ENCODE measurements at places on chromosomes 5 and 9.

- DNase-seq: no peak
These were observed 22.5 kb downstream of the ZDHHC21 start for GRCh38 chr9:14670718-14671117.

- no peak for DNase-seq
These were observed 146.1 kb upstream of the ZNF462 start for GRCh38 chr9:106716820-106717219.

DNA sequence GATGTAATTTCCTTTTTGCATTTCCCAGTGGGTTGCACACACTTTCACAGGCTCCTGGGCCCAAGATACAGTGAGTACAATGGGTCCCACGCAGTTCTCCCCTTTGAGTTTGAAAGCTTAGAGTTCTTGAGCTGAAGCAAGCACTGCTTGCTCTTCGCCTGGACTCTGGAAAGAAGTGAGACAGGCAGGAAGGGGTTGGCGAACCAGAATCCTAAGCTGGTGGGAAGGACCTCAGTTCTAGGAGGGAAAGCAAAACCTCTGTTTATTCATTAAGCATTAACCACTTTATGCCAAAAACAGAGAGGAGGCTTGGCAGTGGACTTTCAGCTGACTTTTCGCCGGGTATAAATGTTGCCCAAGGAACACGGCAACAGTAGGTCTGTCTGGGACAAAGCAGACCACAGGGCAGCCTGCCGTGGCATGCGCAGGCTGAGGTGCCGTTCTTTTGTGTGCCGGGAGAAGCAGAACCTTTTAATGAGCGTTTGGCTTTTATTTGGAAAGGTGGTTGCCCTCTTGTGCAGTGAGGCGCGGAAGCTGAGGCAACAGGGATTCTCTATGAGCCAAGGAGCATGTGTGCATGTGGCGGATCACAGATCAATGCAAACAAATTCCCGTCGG, 239.9 kb upstream of the PANK3 start:
- no peak for DNase-seq

DNA sequence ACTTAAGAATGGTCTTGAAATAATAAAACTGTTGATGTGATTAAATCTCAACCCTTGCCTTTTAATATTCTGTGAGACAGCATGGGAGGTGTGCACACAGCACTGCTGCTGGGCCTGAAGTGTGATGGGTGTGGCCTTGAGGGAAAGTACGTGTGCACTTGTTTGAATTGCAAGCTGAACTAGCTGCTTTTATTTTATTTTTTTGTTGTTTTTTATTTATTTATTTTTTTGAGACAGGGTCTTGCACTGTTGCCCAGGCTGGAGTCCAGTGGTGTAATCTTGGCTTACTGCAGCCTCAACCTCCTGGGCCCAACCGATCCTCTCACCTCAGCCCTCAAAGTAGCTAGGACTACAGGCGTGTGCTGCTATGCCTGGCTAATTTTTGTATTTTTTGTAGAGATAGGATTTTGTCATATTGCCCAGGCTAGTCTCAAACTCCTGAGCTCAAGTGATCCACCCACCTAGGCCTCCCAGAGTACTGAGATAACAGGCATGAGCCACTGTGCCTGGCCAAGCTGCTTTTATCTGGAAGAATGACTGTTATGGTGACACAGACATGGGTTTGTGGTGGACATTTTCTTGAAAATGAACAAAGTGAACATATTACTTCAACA, 58.9 kb downstream of the GPR107 start:
- no peak for DNase-seq

- DNase-seq: no peak
These were observed 35.7 kb upstream of the LURAP1L start for GRCh38 chr9:12739014-12739652.

- DNase-seq: no peak
These were observed 124.0 kb upstream of the TAF11L2 start for GRCh38 chr5:17373814-17374556.

DNA sequence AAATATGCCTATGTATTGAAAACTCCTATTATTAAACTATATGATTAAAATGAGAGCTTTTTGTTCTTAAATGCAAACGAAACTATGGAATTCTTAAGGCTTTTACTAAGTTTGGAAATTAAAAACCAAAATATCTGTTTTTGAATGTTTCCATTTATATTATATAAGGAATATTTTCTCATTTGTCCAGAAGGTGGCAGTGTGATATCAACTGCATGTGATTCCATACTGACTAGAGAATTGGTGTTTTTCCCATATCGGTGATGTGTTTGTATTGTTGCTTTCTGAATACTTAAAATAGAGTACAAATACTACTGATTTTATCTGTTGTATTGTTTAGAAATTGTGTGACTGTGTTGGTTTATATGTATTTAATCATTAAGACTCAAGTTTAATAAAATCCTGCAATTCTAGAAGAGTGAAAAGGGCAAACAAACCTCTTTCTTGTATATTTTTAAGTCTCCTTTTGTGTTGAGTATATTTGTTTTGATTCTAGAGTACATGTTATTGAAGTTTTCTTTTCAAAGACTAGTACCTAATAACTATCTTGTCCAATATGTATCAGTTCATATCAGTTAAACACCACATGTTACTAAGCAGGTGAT, 320.8 kb downstream of the CCDC171 start:
- no peak for DNase-seq

DNA sequence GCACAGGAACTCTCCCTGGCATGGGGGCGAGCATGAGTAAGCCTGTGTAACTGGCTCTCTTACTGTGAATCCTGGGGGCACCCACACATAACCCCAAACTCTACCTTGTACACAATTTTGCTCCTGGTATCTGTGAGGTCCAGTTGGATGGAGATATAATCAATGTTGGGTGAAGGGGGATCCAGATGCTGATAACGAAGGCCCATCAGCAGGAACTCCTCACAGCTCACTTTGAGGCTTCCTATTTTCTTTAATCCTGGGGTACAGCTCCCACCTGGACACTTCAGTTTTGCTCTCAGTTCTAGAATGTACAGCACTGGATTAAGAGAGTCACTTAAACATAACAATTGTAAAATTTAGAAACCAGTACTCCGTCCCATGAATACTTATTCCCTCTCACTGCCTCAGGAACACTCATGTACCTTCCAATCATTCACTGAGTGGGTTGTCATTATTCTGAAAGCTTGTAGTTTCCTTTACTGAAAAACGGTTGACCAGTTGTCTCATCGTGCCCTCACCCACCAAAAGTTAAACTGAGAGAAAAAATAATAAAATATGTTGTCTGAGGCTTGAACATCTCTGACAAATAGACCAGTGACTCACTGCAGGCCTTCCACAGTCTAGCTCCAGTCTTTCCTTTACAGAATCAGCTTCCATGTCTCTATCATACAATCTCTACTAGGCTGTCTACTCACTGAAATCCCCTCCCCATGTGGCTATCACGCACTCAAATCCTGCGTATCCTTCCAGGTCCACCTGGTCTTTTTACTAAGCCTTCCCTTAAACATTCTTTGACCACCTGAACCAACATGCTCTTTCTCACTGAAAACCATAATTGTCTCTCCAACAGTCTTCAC, 52.6 kb downstream of the FREM1 start:
- DNase-seq: no peak

GRCh38 chr5:127298656-127299055, 8.1 kb downstream of the MEGF10 start:
- DNase-seq: no peak

GRCh38 chr5:14357441-14357840, 214.3 kb downstream of the TRIO start:
- DNase-seq: no peak

DNA sequence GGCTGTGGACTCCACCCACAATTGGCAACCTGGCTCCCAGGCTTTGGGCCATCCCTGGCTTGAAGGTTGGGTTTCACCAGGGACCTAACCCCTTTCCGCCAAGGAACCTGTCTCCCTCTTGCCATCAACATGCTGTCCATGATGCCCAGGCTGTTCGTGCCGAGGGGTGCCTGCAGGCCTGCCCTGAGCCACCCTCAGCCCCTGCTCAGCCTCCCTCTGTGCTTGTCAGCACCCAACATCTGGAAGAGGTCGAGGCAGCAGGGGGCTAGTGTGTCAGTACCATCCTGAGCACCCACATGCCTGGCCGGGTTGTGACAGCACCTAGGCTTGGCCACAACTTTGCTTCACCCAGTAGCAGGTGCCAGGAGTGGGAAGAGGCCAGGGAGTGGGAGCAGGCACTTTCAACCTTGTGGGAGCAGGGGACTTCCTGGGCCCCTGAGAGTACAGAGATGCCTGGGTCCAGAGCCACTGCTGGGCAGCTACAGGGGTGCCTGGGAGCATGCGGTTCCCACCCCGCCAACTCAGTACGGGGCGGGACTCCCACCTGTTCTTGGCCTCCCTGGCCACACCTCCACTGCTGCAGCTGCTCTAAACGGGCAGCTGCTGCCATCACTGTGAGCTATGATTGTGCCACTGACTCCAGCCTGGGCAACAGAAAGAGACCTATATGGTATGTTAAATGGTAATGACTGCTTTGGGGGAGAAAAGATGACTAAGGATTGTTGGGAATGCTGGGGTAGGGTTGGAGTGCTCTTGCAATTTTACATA, 6.3 kb downstream of the PDCD1LG2 start:
- no peak for DNase-seq

DNA sequence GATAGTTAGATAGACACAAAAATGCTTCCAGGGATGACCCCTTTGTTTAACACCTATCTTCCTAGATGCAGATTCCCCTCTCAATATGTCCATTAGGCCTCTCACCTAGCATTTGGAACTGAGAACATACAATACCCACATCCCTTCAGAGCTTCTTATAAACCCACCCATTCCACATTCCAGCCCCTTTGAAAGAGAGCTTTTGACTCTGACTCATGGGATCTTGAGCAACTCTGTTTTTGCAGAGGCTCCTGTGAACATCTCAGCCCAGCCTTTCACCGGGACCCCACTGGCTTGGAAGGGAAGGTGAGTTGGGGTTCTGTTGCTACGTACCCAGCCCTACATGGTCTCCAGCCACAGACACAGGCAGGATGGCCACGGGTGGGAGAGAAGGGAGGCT, 195.5 kb downstream of the FRMD3 start:
- no peak for DNase-seq

GRCh38 chr9:121636341-121636865, 15.0 kb upstream of the DAB2IP start:
- DNase-seq: no peak

- no peak for DNase-seq
These were observed 147.8 kb upstream of the RAPGEF1 start for GRCh38 chr9:131887680-131888079.

DNA sequence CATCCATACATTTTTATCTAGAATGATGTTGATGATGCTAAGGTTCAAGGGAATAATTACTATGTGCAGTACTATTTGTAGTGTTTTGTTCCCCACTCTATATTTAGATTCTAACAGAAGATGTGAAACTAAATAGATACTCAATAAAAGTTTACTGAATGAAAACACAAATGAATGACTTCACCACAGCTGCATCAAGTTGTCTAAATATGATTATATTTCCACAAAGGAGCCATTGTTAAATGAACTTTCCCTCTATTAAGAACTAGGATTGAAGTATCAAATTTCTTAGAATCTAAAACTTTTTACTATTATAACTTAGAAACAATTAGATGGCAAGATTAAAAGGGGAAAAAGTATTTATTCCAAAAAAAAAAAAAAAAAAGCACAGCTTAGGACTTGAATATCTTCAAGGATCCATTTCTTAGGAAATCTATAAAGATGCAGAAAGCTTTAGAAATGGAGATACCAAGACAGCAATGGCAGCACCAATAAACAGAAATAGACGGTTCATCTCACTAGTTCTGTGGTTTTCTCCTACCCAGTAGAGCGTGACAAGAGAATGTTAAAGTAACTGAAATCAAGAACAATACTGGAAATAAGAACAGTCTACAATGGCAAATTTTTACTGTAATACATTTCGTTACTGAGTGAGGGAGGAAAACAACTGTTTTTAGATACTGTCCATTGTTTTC, 347.6 kb downstream of the EBF1 start:
- DNase-seq: no peak

DNA sequence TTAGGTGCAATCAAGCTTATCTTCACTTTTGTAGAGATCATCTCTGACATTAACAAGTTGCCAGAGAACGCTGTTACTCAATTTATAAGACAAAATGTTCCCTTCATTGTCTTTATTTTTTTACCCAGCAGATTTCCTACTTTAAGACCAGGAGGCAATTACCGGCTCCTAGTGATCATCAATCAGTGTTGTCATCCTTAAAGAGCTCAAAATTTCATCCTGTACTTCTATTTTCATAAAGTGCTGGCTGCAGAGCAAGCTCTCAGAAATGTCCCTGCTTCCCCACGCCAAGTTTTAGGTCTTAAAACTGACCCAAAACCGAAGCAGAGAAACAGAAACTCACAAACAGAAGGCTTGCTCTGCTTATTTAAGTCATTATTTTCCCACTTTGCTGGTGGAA, 82.9 kb downstream of the PJA2 start:
- no peak for DNase-seq

DNA sequence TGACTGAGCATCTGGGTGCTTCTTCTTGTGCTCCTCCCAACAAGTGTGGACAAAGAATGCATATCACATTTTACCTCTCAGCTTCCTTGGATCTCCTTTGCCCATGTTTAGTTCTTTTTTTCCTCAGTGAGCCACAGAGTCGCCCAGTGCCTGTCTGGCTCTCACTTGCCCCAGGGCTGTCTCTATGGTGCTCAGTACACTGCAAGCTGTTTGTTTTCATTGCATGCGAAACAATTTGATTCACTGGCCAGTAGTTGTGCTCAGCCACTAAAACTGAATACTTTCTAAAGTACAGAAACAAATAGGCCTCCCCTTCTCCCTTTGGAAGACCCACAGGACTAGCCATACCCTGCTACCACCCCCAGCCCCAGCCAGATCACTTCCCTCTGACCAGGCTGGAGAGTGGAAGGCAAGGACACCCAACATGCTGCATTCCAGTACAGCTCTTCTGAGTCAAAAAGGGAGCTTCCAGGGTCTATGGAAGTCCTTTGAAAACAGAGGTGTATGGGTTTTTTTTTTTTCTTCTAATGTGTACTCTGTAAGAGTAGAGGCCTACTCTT, 3.8 kb downstream of the LHFPL2 start:
- DNase-seq: no peak

- DNase-seq: no peak
These were observed 416.3 kb downstream of the SPATA31D1 start for GRCh38 chr9:82404881-82405280.

DNA sequence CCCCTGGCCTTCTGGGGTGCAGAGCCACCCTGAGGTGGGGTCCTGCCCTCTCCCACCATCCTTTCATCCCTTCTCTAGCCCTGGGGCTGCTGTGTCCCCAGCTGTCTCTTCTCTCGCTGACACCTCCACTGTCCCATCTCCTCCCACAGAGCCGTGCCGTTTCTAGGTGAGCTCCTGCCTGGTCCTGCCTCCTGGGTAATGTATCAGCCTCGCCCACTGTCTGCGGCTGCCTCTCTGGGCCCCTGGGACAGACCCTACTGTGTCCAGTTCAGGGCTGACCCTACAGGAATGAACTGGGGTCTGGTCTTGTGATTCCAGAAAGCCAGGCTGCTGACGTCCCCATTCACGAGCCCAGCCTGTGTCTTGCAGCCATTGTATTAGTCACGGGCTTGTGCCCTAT, 4.1 kb downstream of the PAEP start:
- DNase-seq: no peak

DNA sequence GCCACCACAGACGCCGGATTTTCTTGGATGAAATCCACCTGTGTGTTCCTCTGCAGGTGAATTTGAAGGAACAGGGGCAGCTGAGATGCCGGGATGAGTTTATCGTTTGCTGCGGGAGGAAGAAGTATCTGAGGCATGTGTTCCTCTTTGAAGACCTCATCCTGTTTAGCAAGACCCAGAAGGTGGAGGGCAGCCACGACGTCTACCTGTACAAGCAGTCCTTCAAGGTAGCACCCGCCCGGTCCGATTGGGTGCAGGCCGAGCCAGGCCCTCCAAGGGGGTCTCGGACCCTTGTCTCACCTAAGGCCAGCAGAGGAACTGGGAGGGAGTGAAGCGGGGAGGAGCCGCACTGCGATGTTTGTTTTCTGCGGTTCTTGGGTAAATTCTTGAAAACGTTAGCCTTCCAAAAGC, 18.4 kb upstream of the LRRC14B start:
- DNase-seq: no peak

All from NCI-H2081 treated with DMSO at 0.1 percent for 48 hours (cell line).